ENCODE measurements at places on chromosomes 12 and 14.

- DNase-seq = no peak
Measured at GRCh38 chr12:26286186-26286585, 90.8 kb downstream of the SSPN start.

DNA sequence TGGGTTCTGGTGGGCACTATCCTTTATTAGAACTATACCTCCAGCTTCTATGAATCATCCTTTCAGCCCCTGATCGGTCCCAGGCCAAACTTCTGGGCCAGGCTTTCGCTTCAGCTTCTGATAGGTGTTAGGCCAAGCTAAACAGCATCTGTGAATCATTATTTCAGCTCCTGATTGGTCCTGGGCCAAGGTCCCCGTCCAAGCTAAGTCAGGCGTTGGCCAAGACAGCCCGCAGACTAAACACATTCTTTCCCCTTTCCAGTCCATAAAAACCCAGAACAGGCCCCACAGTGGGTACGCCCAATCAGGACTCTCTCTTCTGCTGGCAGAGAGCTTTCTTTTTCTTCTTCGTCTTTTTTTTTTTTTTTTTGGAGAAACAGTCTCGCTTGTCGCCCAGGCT lies 1808.9 kb upstream of the SEL1L start:
- no peak for DNase-seq

DNA sequence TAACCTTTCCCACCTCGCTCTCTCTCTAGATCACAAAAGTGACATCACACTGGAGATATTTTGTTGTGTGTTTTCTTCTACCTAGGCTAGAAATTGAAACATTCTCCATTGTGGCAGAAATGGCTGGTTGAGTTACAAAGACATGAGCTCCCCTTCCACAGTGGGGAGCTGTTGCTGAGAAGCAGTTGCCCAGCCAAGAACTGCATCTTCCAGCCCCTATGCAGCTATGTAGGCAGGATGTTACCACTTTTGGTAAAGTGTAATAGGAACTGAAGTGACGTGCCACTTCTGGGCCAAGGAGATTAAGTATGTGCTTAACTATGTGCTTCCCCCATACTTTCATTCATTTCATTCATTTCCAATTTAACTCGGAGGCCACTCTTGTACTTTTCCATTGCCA lies 138.7 kb upstream of the E2F7 start:
- DNase-seq = no peak

- DNase-seq = no peak
Measured at GRCh38 chr14:65318636-65319506, 93.7 kb upstream of the FUT8 start.

DNA sequence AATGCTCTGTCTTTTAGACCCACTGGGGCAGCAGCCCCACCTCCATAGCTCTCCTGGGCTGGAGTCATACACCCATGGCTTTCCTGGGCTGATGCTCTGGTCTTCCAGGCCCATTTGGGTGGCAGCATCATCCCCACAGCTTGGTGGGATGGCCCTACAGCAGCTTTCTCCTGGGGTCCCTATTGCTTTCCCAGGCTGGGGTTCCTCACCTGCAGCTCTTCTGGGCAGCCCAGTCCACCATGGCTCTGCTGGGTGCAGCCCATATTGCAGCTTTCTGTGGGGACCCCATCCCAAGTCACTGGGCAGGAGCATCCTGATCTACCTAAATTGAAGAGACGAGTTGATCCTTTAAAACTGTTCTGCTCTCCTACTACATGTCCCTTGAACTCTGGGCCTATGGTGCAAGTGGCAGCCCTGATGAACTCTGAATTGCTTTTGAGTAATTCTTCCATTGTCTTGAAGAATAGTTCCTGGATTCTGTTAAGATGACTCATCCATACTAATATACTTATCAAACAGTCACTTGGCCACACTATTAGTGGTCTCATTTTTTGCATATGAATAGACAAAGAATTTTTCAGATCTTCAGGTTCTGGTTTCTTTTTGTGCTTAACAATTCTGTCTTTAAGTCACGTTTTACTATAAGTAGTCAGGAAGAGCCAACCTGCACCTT lies 390.1 kb downstream of the DPF3 start:
- no peak for DNase-seq
